ENCODE measurements at places on chromosomes 12 and 14.

- no peak for DNase-seq
Measured at GRCh38 chr12:107318806-107319532, 225.6 kb upstream of the CRY1 start.

DNA sequence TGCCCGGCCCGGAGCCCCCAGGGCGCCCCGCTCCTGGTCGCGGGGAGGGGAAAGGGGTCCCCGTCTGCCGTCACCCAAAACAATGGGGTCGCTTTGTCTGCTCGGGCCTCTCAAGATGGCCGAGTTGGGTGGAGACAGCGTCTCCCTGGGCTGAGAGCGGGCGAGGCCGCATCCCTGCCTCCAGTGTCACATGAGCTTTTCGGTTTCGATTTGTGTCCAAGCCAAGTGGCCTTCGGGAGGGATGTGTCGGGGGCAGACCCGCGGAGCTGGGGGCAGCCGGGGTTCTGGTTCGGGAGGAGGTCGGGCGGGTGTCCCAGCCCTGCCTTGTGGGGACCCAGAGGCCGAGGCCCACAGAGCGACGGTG lies 790 bp downstream of the DYNC1H1 start:
- no peak for DNase-seq

DNA sequence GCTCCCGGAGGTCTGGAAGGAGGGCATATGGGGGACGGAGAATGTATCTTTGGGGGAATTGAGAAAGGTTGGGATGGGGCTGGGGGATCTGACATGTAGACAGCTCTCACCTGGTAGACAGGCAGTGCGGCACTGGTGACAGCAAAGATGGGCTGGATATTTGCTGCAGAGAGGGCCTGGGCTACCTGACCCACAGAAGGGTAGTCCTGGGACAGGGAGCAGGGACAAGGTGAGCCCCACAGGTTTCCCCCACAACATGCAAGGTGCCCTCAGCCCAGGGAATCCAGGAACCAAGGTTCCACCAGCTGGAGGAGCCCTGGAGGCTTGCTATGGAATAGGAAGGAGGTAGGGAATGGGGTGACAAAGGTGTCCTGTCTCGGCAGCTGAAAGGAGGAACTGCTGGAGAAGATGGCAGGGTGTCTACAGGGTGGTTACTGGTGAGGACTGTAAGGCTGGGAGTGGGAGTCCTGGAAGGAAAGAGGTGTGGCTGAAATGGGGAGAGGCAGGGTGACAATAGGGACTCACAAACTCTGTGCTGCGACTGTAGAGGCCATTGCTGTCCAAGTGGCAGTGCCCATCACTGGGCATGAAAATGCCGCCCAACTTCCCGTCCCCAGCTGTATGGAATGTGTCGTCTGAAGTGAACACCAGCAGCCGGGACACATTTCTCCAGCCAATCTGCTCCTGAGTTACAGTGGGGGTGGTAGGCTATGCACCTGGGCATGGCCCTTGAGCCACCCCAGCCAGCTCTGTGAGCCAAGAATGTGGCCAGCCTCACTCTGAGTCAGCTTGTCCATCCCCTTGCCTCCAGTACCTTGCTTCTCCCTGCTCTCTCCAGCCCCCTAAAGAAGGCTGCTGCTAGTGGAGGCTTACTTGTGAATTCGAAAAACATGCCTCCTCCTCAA lies 11.3 kb downstream of the ITGB7 start:
- DNase-seq, result no peak

DNA sequence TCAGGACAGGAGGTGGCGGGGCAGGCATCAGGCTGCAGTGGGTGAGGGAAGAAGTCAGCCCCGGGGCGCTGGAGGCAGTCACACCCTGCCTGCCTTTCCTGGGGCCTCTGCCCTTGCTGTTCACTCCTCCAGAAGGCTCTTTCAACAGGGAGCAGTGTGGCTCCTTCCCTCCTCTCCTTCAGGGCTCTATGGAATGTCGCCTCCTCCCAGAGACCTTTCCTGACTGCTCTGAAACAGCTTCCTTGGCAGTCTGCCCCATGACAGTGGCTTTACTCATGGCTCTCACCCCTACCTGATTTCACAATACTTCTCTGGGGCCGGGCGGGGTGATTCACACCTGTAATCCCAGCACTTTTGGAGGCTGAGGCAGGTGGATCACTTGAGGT lies 7.1 kb downstream of the RHOF start:
- no peak for DNase-seq

- no peak for DNase-seq
Measured at GRCh38 chr12:14362352-14362751, 3.1 kb upstream of the ATF7IP start.

- no peak for DNase-seq
Measured at GRCh38 chr12:99911081-99911480, 73.7 kb downstream of the ANKS1B start.

DNA sequence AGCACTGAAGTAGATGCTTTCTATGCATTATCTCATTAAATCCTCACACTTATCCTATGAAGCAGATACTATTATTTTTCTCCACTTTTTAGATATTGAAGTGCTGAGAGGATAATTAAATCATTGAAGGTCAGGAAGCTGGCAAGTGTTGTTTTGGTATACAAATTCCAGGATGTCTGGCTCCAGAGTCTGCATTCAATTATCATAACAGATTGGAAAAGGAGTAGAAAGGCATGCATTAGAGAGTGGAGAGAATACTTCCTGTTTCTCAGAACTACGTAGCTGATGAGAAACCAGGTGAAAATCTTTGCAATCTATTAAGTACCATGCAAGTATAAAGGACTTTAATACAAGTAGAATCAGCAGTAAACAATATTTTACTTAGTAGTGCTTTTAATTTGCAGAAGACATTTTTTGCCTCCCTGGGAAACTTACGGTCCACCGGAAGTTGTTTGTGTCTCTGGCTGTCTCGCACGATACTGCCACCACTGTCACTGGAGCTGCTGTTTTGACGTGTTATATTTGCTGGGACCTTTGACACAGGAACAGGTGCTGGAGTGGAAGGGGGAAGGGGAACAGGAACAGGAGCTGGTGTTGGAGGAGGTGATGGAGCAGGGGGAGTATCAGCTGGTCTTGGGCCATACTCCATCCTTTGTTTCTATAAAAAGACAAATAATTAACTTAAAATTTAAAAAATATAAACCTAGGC lies 158.0 kb downstream of the EPS8 start:
- DNase-seq, result no peak

- DNase-seq, result no peak
Measured at GRCh38 chr12:49091056-49091835, 3.4 kb downstream of the DHH start.

DNA sequence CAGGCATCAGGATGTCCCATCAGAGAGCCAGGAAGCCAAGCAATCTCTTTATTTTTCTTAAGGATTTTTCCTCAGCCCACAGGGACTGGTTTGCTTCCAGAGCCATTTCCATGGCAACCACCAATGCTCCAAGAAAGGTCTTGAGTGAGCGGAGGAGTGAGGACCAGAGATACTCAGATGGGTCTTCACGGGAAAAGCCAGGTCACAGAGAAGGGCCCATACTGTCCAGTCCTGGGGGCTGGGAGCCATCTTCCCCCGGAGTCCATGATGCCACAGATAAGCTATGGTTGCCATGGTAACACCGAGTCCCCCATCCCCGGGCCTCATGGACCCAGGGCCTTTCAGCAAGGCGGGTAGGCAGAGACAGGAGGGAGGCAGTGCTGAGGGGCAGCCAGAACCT lies 28.6 kb downstream of the CMKLR1 start:
- DNase-seq, result no peak

- DNase-seq, result no peak
Measured at GRCh38 chr14:63874223-63874622, 21.4 kb downstream of the SYNE2 start.

GRCh38 chr12:1819571-1819970 lies 794 bp upstream of the LRTM2 start:
- no peak for DNase-seq

DNA sequence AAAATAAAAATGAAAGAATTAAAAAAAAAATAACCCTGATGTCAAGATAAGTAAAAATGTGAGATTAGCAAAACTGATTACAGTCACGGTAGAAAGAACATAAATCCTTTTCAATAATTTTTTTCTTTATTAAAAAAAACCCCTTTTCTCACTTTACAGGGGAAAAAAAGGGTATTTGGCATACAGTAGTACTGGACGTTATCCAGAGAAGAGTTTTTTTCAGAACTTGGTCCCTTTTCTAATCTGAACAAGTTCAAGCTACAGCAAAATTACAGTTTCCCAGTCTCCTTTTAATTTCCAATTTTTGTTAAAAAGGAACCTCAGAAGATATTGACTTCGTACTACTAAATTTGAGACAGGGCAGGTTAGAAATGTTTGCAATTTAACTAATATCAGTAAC lies 134.7 kb upstream of the DCN start:
- no peak for DNase-seq

DNA sequence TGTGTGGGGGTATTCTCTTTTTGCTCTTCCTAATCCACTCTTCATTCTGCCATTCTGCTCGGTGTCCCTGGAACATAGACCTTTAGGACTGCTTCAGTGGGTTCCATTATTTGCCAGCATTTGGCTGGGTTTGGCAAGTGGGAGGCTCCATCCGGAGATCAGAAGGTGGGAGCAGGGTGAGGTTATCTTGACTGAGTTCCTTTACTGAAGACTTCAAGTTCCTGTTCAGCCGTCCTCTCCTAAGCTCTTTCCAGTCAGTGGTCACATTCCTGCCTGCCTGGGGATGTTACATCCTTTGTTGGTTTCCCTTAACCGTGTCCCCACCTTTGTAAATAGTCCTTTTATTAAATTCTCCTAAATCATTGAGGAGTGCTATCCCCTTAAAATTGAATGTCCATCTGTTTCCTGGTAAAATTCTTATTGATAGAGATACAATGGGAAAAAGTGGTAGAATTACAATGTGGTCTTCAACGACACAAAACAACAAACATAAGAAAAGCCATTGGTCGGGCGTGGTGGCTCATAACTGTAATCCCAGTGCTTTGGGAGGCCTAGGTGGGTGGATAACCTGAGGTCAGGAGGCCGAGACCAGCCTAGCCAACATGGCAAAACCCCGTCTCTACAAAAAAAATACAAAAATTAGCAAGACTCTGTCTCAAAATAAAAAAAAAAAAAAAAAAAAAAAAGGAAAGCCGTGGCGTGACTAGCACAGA lies 5.0 kb upstream of the MIA2 start:
- DNase-seq, result no peak

GRCh38 chr14:42911642-42912041 lies 1305.0 kb downstream of the LRFN5 start:
- no peak for DNase-seq

GRCh38 chr12:131941116-131941986 lies 8.4 kb upstream of the EP400 start:
- DNase-seq, result no peak

- DNase-seq, result no peak
Measured at GRCh38 chr12:102833687-102834441, 83.2 kb downstream of the PAH start.

DNA sequence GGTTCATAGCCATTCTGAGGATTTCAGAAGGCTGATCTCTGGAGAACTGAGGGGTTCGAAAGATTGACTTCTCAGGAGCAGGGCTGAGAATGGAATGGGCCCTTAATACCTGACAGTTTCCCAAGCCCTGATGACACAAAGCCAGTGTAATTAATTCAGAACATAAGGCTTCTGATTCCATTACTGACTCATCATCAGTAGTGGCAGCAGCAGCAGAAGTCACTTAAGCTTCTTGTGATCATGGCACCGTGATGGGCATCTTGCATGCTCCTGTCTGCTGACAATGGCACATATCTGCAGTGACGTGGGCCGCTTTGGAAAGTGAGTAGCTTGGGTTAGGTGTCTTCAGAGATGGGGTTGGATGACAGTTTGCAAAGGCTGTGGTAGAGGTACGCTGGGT lies 38.2 kb upstream of the GSG1 start:
- DNase-seq, result no peak

- no peak for DNase-seq
Measured at GRCh38 chr12:103401421-103401820, 94.3 kb downstream of the C12orf42 start.

DNA sequence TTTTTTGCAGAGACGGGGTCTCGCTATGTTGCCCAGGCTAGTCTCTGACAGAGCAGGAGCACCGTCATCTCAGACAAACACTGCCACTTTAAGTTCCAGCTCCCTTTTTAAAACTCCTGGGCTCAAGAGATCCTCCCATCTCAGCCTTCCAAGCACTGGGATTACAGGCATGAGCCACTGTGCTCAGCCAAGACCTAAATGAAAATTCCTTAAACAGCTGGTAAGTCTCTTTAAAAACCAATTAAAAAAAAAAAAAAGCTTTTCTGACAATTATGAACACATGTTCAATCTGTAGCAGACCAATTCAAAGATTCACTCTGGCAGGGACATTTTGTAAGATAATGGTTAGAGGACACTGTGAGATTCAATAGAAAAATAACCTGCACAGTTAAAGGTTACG lies 77.8 kb downstream of the HECTD4 start:
- no peak for DNase-seq

DNA sequence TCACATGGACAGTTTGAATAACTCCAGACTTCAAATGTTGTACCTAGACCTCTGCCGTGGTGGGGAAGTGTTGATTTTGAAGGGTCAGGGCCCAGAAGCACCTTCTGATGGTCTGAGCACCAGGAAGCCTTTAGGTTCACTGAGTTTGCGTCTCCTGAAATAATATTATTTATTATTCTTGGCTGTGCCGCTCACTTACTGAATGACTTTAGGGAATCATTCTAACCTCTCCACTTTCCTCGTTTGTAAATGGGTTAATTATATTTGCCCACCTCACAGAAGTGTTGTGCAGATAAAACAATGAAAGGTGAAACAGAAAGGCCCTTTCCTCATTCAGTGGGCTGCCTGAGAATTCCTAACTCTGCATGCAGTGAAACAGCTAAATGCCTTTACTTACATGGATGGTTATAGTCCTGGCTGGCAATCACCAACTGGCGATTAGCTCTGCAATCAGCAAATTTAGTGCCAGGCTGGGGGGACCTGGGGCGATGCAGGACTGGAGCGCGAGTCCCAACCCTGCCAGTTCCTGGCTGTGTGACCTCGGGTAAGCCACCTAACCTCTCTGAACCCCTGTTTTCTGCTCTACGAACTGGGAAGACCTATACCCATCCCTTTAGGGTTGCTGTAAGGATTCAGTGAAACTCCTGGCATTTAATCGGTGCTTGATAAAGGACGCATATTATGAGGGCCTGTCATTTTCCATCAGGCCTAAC lies 57.5 kb downstream of the MAP1LC3B2 start:
- DNase-seq, result no peak

GRCh38 chr14:100305324-100306100 lies 732 bp downstream of the SLC25A29 start:
- no peak for DNase-seq

DNA sequence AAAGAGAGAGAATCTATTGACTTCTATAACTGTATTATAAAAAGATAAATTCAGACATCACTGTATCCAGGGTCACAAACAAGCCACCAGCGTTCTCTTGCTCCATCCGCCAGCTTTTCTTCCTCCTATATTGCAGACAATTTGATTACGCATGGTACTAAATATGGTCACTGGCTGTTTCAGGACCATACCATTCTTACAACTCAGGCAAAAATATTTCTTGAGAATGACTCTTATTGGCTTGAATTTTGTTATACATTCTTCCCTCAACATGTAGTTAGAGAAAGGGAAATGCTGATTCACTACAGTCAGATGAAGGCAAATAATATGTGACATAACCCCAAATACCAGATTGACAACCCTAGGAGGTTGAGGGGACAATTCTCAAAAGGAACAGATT lies 101.3 kb downstream of the SLC6A15 start:
- DNase-seq, result no peak

- DNase-seq, result no peak
Measured at GRCh38 chr14:64681796-64682710, 22.2 kb upstream of the PLEKHG3 start.
